RWPE2 (cell line): ENCODE measurements at places on chromosomes 4 and X.

- no peak for DNase-seq
Observed at GRCh38 chrX:114959729-114960128, 57.7 kb downstream of the IL13RA2 start.

GRCh38 chr4:164293203-164293602, 460.7 kb upstream of the SMIM31 start:
- DNase-seq = no peak

DNA sequence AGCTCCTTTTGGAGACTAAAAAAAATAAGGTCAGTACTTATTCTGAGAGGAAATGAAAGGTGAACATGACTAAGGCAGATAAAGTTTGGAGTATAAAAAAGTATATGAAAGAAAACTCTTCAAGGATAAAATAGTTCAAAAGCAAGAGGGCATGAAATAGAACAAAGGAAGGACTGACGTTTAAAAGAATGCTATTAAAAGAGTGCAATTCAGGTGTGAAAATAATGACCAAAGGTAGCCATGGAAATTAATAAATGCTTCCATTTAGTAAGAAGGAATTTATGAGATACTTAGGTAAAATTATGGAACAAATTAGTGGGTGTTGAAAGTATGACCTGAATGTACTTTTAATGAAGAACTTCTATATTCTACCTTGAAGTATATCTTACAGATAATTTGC, 128.2 kb upstream of the WDFY3 start:
- no peak for DNase-seq

DNA sequence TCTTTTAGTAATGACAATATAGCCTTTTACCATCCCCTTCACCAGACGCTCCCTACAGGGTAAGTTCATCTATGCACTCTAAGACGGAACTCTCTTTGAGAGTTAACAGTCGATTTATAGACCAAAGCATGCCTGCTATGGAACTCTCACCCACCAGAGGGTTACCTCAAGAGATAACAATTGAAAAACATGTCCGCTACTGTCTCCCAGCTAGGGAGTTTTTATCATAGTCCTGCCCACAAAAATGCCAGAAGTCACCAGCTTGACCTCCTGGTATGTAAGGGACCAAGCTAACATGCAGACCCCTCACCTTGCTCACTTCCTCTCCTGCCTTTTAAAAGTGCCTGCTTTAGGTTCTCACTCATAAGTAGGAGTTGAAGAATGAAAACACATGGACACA, 16.7 kb upstream of the YTHDC1 start:
- DNase-seq = no peak
